Dermis blood vessel endothelial cell (primary cell): ENCODE measurements at places on chromosomes 13 and 19. TPM values are rescaled to one million over a fixed set of nuclear protein-coding genes. Genes with fewer than 3 reads are reported as not detected.

GRCh38 chr13:48156466-48156865 lies 61.6 kb upstream of the MED4 start:
- peak; percentile 32 for DNase-seq

GRCh38 chr19:55535173-55535964 lies 1.6 kb downstream of the SBK2 start:
- DNase-seq, result no peak

DNA sequence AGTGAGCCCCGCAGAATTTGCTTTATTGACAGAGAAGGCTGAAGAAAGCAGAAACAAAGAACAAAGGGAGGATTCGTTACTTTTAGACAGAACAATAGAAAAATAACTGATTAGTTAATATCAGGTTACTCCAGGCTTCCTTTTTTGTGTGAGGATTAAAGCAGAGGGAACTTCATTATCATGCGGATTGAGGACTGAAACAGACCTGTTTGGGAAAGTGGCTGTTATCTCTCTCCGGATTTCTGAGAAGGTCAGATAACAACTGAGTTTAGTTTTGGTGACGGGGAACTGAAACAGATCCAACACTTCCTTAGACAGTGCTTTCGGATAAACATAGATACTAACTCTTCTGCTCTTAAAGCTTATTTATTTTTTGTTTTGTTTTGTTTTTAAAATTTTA lies 246.4 kb upstream of the ZNF507 start:
- DNase-seq, result no peak

GRCh38 chr19:55113570-55114039 lies 3.8 kb downstream of the PPP1R12C start:
- DNase-seq, result peak; percentile 94

DNA sequence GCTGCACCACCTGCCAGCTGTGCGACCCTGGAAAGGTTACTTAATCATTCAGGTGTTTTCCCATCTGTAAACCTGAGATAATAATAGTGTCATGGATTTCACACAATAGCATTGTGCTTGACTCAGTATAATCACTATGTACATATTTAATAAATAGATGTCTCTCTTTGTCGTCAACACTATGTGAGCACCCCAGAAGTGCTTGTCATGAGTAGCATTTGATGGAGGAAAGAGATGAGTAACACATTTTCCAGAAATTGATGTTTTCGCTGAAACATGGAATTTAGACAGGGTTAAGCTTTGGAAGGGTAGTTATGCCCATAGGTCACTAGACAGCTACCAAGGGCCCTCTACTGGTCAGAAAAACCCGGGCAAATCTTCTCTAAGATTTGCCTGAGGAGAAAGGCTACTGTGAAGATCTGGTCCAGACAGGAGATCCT lies 9.5 kb upstream of the MBNL2 start:
- DNase-seq, result peak; percentile 66

DNA sequence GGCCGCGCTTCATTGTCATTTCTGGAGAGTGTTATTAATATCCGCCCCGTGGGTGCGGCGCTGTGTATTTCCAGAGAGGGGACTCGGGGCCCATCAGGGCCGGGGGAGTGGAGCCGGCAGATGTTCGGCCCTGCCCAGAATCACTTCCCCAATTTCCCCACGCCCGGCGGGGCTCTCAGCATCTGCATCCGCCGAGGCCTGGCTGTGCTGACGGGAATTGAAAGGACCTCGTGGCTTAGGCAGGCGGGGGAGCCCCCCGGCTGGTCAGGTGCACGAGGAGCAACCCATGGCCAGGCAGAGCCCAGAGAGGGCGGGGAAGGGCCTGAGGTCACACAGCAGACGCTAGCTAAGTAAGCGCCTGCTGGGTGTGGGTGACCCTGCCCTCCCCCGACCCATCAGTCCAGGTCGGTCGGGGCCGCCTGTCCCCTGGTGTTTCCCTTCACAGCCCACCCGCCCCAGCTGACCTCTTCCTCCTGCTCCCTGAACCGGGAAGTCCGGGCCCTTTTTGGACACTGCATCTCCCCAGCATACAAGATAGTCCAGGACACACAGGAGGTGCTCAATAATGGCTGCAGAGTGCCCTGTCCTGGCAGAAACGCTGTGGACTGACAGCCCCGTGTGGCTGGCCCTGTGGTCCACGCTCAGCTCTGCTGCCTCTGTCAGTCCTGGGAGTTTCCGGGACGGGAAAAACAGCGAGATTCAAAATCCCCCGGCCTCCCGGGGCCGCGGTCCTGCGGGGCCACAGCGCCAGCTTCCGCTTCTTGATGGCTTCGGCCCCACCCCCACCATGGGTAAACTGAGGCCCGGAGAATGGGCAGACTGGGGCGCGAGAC lies 22.1 kb downstream of the ARID3A start:
- DNase-seq, result no peak

DNA sequence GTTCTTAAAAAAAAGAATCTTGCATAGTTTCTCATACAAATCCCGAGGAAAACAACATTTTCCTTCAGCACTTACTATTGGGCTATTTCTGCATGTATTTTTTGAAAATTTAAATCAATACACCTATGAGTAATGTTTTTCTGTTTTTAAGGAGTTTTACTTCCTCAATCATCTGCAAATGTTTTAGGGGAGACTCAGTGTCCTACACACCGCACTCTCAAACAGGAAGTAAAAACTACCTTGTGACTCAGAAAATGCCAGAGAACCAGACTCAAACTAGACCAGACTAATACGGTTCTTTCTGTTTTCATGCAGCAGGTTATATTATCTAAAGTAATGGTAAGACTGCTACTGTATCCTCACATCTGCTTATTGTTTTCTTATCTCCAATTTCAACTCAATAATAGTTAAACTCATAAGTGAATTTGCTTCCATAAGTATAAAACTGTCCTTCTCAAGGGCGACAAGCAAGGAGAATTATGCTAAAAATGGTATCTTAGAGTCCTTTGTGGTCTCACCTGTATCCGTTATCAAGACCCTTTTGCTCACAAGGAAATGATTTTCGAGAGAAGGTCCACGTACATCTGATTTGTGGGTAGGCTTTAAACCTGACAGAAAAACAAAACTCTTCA lies 52.5 kb downstream of the FLT3 start:
- no peak for DNase-seq

GRCh38 chr19:50795664-50796073 lies 5.5 kb downstream of the ACP4 start:
- no peak for DNase-seq

DNA sequence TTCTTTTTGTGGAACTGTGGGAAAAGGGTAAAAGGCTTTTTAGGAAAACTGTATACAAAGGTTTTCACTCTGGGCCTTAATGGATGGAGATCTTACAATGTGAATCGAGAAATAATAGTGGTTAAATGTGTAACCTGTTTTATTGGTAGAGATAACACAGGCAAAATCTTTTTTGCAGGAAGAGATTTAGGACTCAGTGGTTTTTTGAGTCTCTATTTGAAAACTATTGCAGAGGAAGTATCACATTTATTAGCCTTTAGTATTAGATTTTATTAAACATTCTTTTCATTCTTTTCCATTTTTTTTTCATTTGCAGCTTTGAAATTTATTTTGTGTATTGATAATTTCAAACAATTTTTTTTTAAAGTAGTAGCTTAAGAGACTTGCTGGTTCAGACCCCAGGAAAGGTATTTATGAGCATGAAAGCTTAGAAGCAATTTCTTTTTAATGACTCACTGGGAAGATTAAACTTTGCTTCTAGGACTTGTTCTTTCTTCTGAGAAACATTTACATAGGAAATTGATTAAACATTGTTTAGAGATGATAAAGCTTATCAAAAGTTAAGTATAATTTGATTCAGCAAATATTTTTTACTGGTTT lies 10.5 kb downstream of the KLF5 start:
- no peak for DNase-seq

- DNase-seq, result peak; percentile 59
Observed at GRCh38 chr19:623974-624373, 9.4 kb downstream of the POLRMT start.

GRCh38 chr13:35979361-35979951 lies 151.7 kb downstream of the DCLK1 start:
- peak; percentile 34 for DNase-seq

GRCh38 chr19:45781214-45782161 lies 802 bp downstream of the DMPK start:
- no peak for DNase-seq

DNA sequence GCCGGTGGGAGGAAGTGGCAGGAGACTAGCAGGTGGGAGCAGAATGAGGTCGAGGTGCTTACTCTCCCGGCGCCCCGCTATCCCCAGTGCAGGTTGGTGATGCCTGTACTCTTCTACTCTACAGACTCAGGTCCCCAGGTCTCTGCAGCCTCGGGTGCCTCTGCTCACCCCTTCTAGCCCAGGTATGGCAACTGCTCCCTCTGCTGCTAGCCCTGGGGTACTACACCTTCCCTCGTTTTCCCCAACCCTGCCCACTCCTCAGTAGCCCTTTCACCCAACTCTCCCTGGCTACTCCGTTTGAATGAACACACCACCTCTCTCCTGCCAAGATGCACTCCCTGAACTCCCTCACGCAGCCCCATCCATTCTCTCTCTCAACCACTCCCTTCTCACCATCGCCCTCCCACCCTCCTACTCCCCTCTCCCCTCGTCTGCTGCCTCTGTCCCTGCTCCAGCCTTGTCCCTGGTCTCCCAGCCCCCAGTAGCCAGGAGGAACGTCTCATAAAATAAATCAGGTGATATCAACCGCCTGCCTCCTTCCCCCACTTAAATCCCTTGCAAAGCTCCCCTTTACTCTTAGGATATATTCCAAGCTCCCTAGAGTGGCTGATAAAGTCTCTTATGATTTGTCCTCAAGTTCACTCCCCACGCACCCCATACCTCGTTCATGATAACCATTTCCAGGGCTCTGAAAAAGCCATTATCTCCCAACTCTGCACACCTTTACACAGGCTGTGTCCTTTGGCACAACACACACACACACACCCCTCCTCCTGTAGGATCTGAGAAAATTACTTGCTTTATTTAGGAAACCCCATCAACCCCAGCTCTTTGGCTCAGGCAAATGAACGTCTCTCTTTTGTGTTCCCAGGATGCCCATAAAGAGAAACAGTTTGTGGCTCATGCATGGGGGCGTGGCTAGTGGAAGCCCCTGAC lies 8.2 kb upstream of the MEIS3 start:
- peak; percentile 73 for DNase-seq

- no peak for DNase-seq
Observed at GRCh38 chr13:61095885-61096284, 319.8 kb downstream of the PCDH20 start.

DNA sequence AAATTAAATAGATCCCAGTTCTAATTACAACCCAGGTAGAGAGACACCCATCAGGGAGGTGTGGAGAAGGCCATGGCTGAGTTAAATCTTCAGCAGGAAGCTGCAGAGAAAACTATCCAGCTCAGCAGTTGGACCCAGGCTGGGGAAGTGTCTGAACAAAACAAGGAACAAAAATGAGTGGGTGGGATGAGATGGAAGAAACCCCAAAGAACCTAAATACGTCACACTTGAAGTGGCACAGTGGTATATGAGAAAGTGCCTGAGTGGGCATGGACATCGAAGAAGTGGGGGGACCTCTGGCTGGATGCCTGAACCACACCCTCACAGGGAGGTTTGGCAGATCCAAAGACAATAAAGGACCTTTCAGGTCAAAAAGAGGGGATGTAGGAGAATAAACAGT lies 3.5 kb upstream of the EPHX3 start:
- DNase-seq, result no peak

DNA sequence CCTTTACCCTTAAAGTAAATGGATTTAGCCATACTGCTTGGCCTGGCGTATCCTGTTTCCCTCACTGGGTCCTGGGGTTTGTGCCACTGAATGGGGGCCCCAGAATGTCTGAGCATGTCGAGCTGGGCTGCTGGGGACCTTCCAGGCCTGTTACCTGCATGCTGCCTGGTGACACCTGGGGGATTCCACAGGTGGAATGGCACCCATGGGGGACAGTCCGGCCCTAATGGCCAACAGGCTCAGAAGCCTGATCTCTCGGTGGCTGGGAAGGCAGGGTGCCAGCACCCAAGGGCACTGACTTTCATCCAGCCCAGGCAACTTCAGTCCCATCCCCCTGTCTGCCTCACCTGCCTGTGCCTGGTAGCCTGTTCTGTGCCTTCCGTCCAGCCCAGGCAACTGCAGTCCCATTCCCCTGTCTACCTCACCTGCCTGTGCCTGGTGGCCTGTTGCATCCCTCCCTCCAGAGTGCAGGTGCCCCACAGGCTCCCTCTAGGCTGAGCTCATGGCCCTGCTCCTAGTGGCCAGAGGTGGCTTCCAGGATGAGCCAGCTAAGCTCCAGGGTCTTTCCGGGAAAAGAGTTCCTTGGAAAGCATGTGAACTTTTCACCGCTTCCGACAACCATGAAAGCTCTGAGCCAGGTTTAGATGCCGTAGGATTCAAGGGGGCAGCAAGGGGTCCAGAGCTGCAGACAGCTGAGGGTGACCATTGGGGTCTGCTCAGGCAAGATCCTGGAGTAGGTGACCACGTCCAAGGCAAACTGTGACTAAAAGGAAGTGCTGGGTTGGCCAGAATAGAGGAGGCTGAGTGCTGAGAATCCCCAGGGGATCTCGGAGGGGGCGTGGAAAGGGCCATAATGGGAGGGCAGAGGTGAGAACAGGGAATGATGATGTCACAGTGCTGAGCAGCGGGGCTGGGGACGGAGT lies 30.3 kb upstream of the ZNF492 start:
- no peak for DNase-seq

DNA sequence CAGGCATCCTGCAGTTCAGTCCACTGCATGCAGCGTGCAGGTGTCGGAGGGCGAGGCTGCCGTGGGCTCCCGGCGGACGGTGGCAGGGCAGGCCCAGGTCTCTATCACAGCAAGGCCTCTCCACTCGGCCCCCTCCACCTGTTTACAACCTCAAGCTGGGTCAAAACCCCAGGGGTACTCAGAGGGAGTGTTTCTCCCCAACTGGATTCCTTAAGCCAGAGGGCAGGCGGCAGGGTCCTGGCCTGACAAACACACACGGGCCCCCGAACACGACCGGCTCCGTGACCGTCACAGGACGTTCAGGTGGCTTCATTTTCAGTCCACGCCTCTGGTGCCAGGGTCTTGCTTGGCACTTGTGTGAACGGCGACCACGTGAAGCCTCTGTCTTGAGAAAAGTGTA lies 23.5 kb downstream of the RASA3 start:
- no peak for DNase-seq

- no peak for DNase-seq
Observed at GRCh38 chr13:51266642-51267041, 44.4 kb downstream of the FAM124A start.

GRK1 gene
- not detected in 2 replicates for total RNA-seq

CNN1 gene
- total RNA-seq, result 0.19 and 1.2 TPM in 2 replicates

RYR1 gene
- total RNA-seq, result under 0.01 and 0.14 TPM in 2 replicates

LYL1 gene
- total RNA-seq, result 51.8 and 55.0 TPM in 2 replicates

AZU1 gene
- not detected in 2 replicates for total RNA-seq

ATP4A gene
- not detected in 2 replicates for total RNA-seq

FCAR gene
- not detected in 2 replicates for total RNA-seq
